ENCODE measurements at places on chromosomes 7 and 10.

GRCh38 chr7:34747176-34747781 is 89.3 kb downstream of the NPSR1 start:
- DNase-seq, result no peak

GRCh38 chr10:103517234-103518085 is 24.0 kb downstream of the NEURL1 start:
- DNase-seq, result no peak

DNA sequence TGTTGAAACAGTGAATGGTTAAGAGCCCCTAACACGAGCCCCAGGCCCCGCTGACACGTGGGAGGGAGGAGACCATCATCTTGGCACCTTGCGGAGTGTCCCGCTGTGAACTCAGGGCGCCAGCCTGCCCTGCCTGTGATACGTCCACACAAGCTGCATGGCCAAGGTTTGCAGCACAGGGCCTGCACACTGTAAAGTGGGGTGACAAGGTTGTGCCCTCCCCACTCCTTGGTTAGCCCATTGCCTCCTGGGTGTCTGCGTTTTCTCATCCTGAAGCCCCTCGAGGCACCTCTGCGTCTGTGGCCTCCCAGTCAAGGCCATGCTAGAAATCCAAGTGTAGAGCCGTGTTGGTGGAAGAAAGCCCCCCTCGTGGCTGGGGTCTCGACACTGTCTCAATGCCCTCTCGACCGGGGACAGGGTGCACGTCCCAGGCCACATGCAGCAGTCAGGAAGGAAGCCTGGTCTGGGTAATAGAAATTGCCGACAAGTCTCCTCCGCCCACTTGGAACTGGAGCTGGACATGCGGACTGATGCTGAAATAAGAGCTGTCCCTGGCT is 192.1 kb downstream of the DNAJB6 start:
- no peak for DNase-seq

DNA sequence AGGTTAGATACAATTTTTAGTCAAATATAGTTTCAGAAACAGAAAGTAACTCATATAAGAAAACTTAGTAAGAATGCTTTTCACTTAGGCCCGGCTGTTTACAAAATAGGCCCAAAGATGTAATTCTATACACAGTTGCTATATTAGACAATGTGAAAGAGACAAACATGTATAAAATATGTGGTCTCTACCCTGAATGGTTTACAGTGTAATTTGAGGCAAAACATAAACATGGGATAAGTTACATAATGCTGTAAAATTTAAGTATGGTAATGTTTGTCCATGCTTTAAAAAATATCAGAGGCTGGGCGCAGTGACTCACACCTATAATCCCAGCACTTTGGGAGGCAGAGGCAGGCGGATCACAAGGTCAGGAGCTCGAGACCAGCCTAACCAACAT is 18.7 kb downstream of the KRIT1 start:
- DNase-seq, result no peak

DNA sequence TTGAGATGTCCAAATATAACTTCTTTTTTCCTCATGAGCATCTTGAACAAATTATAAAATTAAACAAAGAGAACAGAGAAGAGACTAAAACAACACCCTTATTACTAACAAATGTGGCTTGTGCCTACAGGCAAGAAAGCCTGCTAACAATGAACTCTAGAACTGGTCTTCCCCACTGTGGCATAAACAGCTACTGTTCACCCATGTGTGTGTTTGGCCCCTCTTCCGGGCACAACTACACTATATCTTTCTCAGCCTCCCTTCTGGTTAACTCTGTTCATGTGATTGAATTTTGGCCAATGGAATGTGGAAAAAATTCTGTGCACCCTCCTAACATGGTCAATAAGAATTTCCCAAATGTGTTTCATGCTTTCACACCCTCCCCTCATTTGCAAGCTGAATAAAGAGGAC is 117.0 kb downstream of the KBTBD2 start:
- no peak for DNase-seq

DNA sequence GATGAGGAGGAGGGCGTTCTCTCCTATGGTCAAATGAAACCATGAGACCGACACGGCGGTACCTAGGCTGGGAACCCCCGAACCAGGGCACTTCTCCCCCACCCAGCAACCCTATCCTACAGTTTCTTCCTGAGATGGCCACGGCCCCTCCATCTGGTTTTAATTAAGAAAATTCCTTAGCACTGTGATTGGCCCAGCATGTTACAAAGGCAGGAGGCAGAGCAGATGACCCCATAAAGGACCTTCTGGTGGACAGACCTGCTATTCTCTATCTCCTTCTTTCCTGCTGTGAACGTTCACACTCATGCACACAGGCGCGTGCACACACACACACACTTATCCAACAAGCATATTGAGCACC is 129.4 kb downstream of the RGS10 start:
- no peak for DNase-seq

GRCh38 chr7:1361016-1361755 is 98.1 kb downstream of the MICALL2 start:
- no peak for DNase-seq

- DNase-seq, result no peak
Observed at GRCh38 chr10:32409741-32410140, 36.2 kb upstream of the CCDC7 start.

DNA sequence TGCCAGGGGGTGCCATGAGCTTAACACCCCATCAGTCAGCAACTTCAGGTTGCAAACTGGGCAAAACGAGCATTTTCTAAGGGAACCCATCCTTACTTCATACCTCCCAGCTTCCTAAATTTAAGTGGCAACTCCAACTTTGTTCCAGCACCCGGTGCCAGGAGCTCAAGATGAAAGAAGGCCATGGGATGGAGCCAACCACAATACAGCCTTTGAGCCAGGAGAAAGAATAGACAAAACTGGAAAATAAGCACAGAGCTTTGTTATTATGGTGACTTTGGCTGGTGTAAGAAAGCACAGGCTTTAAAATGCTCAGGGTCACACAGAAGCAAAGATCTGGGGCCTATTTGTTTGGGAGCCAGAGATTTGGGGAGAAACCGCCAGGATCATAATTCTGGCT is 388.7 kb upstream of the MGMT start:
- DNase-seq, result no peak

- no peak for DNase-seq
Observed at GRCh38 chr10:87844837-87845623, 18.3 kb downstream of the KLLN start.

GRCh38 chr7:140230516-140230860 is 53.7 kb upstream of the KDM7A start:
- DNase-seq, result peak; percentile 68

DNA sequence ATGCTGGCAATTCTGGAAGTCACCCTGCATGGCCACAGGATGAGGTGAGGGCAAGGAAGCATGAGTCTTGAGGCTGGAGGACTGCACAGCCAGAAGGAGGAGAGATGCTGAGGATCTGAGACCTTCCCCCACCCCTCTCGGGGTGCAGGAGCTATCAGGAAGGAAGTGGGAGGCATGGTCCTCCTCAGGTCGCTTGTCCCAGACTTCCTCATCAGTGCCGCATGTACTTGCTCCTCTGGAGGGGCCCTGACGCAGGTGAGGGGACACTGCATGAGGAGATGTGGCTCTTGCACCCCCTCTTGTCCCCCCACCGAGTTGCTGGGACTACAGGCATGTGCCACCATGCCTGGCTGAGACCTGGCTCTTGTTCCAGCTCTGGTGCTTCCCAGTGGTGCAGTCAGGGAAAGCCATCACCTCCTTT is 5.7 kb upstream of the ZMIZ1 start:
- DNase-seq, result no peak

DNA sequence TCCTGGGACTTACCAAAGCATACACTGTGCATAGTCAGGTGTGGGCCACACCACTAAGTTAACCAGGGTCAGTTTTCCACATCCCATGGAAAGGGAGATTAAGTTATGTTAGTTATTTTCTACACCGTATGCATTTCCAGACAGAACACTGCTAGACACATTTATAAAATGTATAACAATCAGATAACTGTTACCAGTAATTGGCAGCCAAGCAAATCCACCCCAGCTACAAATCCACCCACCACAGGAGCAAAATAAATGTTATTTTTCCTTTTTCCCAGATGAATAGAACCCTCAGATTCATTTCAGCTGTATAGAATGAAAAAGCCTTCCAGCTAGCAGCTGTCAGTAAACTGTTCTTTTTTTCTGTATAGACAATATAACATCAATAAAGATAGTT is 256.9 kb upstream of the FZD1 start:
- DNase-seq, result no peak

DNA sequence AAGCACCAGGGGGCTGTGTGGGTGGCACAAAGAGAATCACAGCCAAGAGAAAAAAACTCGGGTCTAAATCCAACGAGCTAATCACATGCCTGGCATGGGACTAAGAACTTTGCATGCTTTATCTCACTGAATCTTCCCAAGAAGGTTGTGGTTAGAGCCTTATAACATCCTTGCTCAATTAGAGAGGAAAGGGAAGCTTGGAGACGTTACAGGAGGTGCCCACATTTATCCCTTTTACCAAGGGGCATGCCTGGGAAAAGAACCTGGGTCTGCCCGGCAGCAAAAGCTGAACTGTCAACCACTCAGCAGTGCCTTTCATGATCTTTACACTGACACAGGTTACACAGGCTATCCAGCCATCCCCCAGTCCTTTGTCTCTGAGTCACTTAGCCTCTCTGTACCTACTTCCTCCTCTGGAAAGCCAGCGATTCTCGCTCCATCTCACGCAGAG is 190.1 kb downstream of the PRPF18 start:
- DNase-seq, result no peak

- no peak for DNase-seq
Observed at GRCh38 chr10:63250032-63250431, 116.9 kb downstream of the NRBF2 start.

DNA sequence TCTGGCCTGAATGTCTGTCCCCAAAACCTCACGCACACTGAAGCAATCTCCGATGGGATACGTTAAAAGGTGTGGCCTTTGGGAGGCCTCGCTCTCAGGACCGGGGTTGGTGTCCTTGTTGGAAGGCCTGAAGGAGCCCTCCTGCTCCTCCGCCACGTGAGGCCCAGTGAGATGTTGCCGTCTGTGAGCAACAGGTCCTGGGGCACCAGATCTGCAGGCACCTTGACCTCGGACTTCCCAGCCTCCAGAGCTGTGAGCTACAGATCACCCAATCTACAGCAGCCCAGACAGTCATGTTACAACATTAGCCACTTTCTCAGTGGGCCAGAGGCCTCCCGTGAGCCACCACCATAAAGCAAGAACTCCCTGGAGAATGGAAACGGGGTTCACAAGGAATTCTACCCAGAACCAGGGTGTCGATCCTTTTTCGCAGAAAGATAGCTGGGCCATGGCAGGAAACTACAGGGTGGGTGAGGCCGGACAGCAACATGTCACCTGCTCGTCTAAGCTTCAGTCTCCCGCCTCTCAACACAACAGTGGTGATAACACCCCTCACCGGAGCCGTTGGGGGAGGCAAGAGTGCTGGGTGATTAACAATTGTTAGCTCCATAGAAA is 87.0 kb downstream of the DIP2C start:
- no peak for DNase-seq

- no peak for DNase-seq
Observed at GRCh38 chr7:69358163-69358821, 240.0 kb upstream of the AUTS2 start.

- no peak for DNase-seq
Observed at GRCh38 chr7:2777898-2778535, 66.1 kb downstream of the GNA12 start.

- no peak for DNase-seq
Observed at GRCh38 chr10:26407406-26407969, 30.7 kb upstream of the APBB1IP start.

- no peak for DNase-seq
Observed at GRCh38 chr10:74543276-74543675, 283.1 kb upstream of the KAT6B start.

- DNase-seq, result no peak
Observed at GRCh38 chr10:18542832-18543231, 108.6 kb downstream of the NSUN6 start.

- no peak for DNase-seq
Observed at GRCh38 chr10:22334414-22335172, 10.7 kb upstream of the SPAG6 start.

- no peak for DNase-seq
Observed at GRCh38 chr10:123604506-123604905, 61.6 kb upstream of the GPR26 start.

DNA sequence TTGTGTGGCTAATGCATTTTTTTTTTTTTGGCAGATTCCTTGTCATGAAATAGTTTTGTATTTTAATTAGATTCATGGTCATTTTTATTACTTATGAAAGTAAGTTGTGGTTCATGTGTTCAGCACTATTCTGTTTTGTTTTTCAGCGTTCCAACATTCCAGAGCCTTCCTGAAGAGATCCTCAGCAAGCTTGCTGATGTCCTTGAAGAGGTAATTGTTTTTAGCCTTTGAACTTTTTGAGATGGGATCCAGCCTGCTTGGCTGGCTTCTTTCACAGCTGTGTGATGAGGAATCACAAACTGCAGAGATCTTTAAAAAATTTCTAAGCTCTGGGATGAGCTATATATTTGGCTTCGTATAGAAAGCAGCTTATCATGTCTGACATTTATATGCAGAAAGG is 208.0 kb upstream of the CSTF2T start:
- DNase-seq, result no peak

GRCh38 chr10:84191106-84191505 is 3.2 kb upstream of the CDHR1 start:
- DNase-seq, result no peak

GRCh38 chr7:38580485-38580884 is 50.7 kb downstream of the AMPH start:
- DNase-seq, result no peak

DNA sequence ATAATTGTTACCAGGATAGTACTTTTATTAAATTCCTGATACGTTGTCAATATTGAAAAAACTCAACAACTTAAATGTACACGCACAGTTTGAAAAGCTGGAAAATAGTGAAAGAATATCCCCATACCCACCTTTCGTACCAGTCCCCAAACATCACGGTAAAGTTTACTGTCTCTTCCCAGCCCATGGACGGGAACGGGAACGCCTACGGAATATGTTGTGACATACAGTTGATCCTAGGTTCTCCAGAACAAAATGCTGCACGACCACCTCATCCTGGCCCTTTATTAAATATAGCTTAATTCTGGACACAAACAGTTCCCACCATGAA is 527 bp upstream of the BCAP29 start:
- no peak for DNase-seq

DNA sequence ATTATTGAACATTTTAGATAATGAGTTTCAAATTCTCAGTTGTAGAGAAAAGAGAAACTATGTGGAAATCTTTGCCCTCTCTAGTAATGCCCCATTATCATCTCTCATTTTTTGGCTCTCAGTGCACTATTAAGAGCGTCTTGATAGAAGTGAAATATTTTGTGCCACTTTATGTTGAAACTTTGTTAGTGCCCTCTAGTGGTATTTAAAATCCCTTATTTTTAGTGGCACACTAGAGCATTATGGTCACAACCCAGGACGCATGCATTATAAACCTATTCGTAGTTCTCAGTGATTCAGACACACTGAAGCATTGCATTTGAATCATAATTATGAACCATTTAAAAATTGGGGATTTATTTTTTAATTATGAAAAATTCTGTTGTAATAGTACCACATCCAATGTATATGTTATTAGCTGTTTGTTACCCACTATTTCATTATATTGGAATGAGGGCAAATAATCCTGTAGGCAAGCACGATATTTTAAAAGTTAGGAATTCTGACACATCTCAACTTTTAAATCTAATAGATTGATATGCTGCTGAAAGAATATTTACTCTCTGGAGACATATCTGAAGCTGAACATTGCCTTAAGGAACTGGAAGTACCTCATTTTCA is 21.9 kb downstream of the PDCD4 start:
- DNase-seq, result no peak

GRCh38 chr10:69744971-69745370 is 56.7 kb upstream of the COL13A1 start:
- DNase-seq, result no peak

Data from central memory CD8-positive, alpha-beta T cell (primary cell).